ENCODE measurements at places on chromosomes 4 and X.

DNA sequence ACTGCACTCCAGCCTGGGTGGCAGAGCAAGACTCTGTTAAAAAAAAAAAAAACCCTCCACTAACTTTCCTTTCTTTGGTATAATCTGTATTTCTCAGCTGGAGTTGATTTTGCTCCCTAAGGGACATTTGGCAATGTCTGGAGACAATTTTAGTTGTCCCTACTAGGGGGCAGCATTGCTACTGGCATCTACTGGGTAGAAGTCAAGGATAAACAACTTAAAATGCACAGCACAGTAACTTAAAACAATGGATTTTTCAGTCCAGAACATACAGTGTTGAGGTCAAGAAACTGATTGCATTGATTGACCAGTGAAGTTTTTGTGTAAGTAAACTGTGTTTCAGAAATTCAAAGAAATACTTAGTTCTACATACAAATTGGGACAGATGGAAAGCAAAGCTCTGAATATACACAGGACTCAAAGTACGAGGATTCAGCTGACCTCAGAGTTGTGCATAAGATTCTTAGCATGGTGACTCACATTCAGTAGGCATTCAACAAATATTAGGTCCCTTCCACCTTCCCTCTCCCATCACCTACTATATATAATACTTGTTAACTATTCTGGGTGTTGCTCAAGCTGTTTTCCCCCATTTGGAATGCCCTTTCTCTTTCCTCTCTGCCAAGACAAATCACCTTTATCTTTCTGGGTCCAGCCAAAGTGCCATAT, 8.8 kb downstream of the DDX53 start:
- DNase-seq: no peak

GRCh38 chr4:139054791-139055505, 39.4 kb downstream of the NOCT start:
- DNase-seq: no peak

DNA sequence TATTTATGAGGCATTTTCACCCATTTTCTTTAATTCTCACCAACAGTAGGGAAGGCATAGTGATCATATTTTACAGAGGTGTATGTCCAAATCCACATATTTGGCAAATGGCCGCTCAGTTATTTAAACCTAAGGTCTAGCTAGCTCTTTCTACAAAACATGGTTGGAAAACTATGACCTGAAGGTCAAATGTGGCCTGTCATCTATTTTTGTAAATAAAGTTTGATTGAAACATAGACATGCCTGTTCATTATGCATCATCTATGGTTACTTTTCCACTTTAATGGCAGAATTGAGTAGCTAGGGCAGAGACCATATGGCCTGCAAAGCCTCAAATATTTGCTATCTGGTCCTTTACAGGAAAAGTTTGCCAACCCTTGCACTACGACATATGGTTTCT, 44.2 kb downstream of the GBA3 start:
- no peak for DNase-seq

DNA sequence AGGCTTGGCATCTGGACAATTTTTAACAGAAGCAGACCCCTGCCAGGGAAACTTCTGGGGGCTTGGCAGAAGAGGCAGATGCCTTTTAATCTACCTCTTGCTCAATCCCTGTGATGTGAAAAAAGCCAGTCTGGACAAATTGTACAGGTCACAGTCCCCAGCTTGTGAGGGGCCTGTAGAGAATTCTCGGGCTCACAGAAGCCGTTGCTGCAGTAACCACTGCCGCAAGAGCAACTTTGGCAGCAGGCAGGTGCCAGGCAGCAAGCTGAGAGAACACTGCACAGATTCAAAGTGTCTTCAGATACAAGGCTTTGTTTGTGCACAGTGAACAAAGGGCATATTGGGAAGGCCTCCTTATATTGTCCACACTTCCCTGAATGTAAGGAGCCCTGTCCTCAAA, 11.7 kb downstream of the GPKOW start:
- DNase-seq: no peak

GRCh38 chr4:172411149-172411548, 597.9 kb downstream of the GALNTL6 start:
- no peak for DNase-seq

DNA sequence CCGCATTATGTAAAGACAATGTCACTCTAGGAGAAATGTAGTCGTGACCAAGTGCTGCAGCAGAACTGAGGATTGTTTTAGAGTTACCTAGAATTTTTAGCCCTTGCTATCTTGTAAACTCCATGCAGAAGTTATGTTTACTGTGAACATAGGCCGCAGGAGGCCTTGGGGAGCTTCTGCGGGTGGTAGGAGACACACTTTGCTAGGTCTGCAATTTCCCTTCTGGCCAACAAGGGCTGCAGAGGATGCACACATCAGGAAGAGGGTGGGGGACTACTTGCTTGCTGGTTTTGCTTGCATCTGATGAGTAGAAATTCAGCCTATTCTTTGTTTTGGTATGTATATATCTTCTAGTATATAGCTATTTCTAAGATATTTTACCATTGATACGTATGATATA, 23.1 kb downstream of the BANK1 start:
- no peak for DNase-seq

DNA sequence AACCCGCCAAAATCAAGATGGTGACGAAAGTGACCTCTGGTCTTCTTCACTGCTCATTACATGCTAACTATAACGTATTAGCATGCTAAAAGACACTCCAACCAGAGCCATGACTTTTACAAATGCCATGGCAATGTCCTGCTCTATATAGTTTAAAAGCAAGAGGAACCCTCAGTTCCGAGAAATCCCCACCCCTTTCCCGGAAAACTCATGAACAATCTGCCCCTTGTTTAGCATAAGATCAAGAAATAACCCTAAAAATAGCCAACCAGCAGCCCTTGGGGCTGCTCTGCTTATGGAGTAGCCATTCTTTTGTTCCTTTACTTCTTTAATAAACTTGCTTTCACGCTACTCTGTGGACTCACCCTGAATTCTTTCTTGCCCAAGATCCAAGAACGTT, 463.5 kb upstream of the FAM241A start:
- DNase-seq: no peak

DNA sequence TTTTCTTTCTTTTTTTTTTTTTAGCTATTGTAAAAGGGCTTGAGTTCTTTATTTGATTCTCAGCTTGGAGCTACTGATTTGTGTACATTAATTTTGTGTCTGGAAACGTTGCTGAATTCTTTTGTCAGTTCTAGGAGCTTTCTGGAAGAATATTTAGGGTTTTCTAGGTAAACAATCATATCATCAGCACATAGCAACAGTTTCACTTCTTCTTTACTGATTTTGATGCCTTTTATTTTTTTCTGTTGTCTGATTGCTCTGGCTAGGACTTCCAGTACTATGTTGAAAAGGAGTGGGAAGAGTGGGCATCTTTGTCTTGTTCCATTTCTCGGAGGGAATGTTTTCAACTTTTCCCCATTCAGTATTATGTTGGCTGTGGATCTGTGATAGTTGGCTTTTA, 292.2 kb downstream of the GABRG1 start:
- DNase-seq: no peak

GRCh38 chrX:14690553-14690952, 161.2 kb downstream of the GLRA2 start:
- no peak for DNase-seq

- no peak for DNase-seq
Measured at GRCh38 chrX:81202456-81202819, 536 bp downstream of the SH3BGRL start.

- DNase-seq: no peak
Measured at GRCh38 chr4:142355421-142355930, 490.6 kb downstream of the INPP4B start.

DNA sequence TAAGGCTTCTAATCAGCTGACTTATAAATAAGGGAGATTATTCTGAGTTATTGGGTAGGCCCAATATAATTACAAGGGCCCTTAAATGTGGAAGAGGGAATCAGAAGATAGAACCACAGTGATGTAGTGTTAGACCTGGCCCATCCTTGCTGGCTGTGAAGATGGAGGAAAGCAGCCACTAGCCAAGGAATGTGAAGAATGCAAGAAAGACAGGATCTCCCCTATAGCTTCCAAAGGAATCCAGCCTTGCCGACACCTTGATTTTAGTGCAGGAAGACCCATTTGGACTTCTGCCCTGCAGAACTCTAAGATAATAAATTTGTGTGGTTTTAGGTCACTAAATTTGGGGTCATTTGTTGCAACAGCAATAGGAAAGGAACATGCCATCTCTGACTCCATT, 150.6 kb downstream of the SPATA18 start:
- no peak for DNase-seq

GRCh38 chr4:136805617-136806016, 726.7 kb downstream of the PCDH18 start:
- DNase-seq: no peak

- DNase-seq: no peak
Measured at GRCh38 chrX:30888526-30889146, 418 bp downstream of the TAB3 start.

DNA sequence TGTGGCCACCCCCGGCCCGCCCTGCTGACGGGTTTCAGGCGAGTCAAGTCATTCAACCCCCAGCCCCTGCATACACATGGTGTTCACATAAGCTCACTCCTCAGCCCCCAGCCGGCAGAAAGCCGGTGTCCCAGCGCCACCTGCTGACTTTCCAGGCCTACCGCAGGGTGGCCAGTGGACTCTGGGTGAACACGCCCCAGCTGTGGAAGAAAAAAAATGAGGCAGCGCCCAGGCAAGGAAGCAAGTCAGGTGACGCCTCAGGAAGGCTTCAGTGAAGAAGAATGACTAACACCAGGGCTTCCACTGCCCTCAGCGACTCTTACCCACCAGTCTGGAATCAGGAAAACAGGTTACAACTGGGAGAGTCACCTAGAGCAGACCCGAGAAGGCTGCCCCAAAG, 15.8 kb downstream of the BCAP31 start:
- no peak for DNase-seq

GRCh38 chrX:130267956-130268448, 697 bp downstream of the ZNF280C start:
- no peak for DNase-seq

DNA sequence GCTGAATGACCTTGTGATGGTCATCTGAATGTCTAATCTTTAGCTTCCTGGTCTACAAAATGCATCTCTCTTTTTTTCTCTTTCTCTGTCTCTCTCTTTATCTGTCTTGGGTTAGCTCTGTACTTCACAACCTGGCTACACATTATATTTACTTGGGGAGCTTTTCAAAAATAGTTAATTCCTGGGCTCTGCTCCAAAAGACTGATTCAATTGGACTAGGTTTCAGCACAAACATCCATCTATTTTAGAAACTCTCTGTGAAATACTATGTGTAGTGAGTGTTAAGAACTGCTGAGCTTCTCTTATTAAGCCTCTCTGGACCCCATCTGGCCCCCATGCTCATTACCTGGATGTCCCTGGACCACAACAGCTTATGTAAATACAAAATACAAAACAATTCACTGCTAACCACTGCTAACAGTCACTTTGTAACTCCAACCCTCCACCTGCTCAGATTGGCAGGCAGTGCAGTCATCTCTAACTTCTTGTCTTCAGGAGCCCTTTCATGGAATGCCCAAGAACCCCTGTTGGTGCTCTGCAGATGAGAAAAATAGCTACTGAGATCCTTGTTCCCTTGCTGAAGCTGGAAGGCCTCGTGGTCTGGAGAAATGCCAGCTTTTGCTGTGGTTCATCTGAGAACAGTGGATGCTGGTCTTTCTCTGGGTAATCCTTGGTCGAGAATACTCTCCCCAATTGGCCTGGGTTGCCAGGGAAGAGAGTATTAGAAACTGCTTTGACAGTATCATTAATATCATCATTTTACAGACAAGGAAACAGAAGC, 14.8 kb upstream of the BOD1L1 start:
- DNase-seq: no peak

GRCh38 chr4:152860046-152860445, 76.1 kb upstream of the FHDC1 start:
- DNase-seq: no peak

GRCh38 chrX:63470506-63470905, 119.4 kb upstream of the SPIN4 start:
- no peak for DNase-seq

DNA sequence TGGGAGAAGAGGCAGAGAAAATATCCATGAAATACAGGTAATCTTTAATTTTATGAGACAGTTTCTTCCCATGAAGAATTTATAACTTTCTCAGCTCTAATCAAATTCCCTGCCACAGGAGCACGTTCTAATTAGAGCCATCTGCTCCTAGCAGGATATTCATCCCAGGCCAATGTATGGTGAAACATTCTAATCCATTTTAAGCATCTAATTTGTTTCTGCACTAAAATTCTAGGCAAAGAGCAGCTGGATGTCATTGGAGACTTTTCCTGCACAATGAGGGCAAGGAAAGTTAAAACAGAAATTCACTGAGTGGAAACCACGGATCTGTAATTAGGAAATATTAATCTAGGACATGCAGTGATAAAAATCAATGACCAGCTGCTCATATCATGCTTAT, 107.7 kb upstream of the ZFP42 start:
- DNase-seq: no peak

DNA sequence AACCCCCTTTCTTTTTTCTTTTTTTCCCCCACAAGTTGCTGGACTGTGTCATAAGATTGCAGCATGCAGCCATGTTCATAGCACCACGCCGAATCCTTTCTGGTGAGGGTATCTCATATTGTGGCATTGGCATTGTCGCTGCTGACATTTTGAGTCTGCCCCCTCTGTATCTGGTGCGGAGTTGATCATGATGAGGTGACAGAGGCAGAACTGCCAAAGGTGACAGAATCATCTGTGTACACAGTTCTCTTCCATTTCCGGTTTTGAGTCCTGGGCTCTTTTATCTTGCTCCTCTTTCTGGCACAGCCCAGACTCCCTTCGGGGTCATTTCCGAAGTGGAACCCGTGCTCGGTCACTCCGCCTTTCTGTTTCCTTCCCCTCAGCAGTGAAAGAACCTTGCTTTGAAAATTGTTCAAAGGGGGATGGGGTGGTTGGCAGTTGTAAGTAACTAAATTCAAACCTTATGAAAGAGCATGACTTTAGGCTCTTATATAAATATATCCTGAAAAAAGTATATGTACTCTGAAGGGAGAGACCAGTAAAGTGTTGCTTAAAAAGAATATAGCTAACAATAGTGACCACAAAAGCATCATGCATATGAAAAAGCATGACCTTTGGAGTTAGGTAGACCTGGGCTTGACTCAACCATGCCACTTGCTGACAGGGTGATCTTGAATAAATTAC, 55.0 kb upstream of the BMP2K start:
- no peak for DNase-seq

GRCh38 chrX:39550795-39551361, 546.9 kb downstream of the BCOR start:
- no peak for DNase-seq

GRCh38 chr4:91751961-91752360, 551.8 kb upstream of the GRID2 start:
- no peak for DNase-seq
